ENCODE measurements at places on chromosomes 3 and 15.

GRCh38 chr15:96323319-96324145 lies 7.0 kb upstream of the NR2F2 start:
- no peak for DNase-seq

GRCh38 chr3:192514081-192514753 lies 213.1 kb downstream of the FGF12 start:
- no peak for DNase-seq

DNA sequence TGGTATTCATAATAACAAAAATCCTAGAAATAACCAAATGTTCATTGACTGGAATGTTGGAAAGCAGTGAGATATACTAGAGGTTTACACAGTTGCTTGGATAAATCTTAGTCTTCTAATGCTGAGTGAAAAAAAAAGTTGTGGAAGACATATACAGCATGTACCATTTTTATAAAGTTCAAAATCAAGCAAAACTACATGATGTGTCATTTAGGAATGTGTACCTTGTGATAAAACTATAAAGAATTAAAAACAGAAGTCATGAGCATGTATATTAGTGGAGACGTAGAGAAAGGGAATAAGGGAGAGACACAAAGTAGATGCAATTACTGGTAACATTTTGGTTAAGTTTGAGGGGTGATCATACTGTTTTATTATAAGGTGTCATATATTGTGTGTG lies 45.2 kb downstream of the FBXL2 start:
- DNase-seq, result no peak

GRCh38 chr15:97984157-97984556 lies 23.7 kb downstream of the ARRDC4 start:
- no peak for DNase-seq

DNA sequence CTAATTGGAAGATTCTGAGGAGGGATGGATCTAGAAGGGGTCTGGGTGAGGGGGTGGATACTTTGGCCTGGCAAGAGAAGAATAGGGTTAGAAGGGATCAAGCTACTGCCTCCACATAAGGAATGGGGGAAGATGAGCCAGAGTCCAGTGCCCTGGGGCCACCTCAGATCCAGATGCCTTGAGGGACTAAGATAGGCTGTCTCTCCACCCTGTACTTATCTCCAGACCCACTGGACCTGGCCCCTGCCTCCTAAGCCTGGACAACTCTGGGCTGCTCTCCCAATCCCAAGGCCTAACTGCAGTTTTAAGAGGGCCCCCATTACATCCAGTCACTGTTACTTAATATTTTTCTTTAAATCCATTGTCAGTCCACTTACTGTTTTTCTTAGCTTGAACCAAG lies 2.0 kb downstream of the DVL3 start:
- no peak for DNase-seq
